ENCODE measurements at places on chromosomes 3 and 15. TPM values are rescaled to one million over a fixed set of nuclear protein-coding genes. Genes with fewer than 3 reads are reported as not detected.

SHC4 gene
- total RNA-seq, result 3.9 TPM

SPSB4 gene
- not detected for total RNA-seq

CCRL2 gene
- total RNA-seq, result 0.26 TPM

CLPX gene
- 36.8 TPM for total RNA-seq

ADAMTS9 gene
- 3.7 TPM for total RNA-seq

GOLGA6B gene
- total RNA-seq, result not detected

TSPAN3 gene
- 368 TPM for total RNA-seq

CELSR3 gene
- 0.91 TPM for total RNA-seq

CCR8 gene
- total RNA-seq, result not detected

ZNF662 gene
- 2.3 TPM for total RNA-seq

MOBP gene
- total RNA-seq, result not detected

P3H2 gene
- total RNA-seq, result 23.8 TPM

OIP5 gene
- 0.56 TPM for total RNA-seq

COL6A6 gene
- total RNA-seq, result 0.23 TPM

CLEC3B gene
- total RNA-seq, result 29.6 TPM

ITIH1 gene
- 0.17 TPM for total RNA-seq

SOX14 gene
- total RNA-seq, result not detected

RHCG gene
- 0.07 TPM for total RNA-seq

TRAT1 gene
- not detected for total RNA-seq

TBL1XR1 gene
- 297 TPM for total RNA-seq

LSAMP gene
- total RNA-seq, result 1.0 TPM
